ENCODE measurements at places on chromosomes 4 and X.
A peak's percentile ranks its signal among the peaks of the same experiment; 100 is the strongest.

DNA sequence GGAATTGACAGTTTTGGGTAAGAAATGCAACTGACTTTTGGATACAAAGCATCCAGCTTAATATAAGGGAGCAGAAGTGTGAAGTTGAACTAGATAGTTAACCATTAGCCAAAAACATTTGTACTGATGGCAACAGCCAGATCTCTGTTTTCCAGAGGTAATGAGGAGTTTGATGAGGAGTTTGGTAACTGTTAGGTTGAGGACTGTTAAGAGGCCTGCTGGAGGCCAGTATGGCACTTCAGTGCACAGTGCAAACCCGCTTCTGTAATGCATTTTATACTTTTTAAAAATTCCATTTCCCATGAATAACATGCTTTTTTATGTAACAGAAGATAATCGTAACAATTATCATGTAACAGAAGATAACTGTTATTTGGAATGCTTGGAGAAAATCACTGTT is 30.0 kb downstream of the CDKL5 start:
- no peak for DNase-seq

DNA sequence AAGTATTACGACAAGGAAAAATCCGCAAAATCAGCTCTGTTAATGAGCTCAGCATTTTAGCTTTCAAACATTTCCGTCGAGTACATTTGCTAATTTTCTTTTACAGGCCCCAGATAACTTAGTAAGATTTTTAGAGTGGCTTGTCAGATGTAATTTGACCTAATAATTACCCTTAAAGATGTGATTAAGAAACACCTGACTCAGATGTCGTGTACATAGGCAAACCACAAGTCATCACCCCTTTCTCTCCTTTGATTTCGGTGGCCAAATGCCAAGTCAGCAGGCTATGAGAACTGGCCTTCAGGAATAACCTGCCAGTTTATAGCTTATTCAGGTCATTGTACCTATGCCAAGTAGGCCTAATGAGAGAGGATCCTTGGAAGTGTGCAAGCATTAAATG is 369.6 kb downstream of the PCDH7 start:
- no peak for DNase-seq

DNA sequence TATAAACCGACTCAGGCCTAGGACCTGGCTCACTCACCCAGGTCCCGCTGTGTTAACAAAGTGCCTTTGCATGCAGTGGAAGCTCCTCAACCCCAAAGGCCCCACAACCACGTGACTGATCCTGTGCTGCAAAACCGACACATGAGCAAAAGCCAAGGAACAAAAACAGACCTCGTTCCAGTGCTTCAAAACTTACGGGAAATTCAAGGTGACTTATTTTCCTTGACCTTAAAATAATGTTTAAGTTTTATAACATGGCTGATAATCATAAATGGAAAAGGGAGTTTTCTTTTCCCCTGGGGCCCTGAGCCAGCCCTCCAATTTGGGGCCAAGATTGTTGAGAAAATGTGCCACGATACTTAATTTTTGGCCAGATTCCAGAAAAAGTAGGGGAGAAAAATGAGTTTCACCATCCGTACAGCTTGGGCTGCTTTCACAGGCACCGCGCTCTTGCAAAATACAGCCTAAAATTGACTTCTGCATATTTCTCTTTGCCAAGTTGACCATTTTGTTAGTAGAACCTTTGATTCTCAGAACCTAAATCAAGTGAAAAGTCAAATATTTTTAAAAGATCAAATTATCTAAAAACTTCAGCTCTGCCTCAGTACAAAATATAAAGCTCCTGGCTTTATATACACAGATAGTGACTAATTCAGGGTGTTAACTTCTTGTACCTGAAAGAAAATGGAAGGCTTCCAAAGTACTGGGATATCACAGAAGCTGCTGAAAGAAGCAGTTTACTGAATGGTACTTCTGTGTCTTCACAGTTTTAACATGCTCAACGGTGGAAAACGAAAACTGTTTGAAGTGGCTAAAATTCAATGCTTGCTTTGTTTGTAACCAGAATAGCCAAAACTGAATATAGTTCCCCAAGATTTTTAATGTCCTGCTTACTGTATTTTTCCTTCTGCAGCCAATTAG is 93.8 kb downstream of the APBB2 start:
- peak; percentile 1 for DNase-seq

- DNase-seq = no peak
These were observed 7.2 kb downstream of the PPM1K start for GRCh38 chr4:88276952-88277710.

DNA sequence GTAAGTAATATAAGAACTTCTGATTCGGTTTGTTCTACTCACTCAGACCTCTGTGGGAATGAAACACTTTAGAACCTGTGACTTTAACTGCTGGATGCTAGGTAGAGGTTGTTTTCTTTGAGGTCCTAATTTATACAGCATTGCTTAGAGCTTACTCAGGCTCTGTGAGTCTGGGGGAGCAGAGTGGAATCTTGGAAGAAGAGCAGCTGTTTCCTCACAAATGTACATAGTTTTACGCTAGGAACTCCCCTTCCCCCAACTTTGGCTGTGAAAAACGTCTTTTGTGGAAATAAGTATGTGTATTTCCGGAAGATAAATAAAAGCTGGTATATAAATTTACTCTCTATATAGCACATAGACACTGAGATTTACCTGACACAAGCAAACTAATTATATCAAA is 141.4 kb downstream of the NAA11 start:
- no peak for DNase-seq

DNA sequence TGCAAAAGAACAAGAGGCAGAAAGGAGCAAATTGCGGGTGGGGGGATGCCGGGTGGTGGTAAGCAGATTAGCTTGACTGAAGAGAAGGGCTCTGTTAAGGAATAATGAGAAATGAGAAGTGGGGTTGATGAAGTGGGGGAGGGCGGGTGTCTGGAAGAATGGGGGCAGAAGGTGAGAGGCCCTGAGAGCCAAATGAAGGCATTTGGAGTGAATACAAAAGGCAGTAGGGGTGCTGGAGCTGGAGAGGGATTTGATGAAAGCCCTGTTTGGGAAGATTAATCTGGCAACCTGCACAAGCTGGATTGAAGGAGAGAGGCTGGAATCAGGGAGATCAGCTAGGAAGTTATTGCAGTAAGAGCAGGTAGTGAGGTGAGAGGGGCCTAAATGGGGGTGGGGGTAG is 82.1 kb downstream of the GUCY2F start:
- no peak for DNase-seq

- DNase-seq = no peak
These were observed 212.8 kb upstream of the GYPA start for GRCh38 chr4:144353292-144353691.

DNA sequence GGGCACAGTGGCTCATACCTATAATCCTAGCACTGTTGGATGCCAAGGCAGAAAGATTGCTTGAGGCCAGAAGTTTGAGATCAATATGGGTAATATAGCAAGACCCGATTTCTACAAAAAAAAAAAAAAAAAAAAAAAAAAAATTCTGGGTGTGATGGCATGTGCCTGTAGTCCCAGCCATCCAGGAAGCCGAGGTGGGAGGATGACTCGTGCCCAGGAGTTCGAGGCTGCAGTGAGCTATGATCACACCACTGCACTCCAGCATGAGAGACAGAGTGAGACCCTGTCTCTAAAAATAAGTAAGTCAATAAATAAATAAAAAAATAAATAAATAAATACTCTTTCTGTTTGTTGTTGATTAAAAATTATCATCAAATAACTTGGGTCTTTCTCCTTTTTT is 62.4 kb upstream of the BMPR1B start:
- DNase-seq = peak; percentile 34

DNA sequence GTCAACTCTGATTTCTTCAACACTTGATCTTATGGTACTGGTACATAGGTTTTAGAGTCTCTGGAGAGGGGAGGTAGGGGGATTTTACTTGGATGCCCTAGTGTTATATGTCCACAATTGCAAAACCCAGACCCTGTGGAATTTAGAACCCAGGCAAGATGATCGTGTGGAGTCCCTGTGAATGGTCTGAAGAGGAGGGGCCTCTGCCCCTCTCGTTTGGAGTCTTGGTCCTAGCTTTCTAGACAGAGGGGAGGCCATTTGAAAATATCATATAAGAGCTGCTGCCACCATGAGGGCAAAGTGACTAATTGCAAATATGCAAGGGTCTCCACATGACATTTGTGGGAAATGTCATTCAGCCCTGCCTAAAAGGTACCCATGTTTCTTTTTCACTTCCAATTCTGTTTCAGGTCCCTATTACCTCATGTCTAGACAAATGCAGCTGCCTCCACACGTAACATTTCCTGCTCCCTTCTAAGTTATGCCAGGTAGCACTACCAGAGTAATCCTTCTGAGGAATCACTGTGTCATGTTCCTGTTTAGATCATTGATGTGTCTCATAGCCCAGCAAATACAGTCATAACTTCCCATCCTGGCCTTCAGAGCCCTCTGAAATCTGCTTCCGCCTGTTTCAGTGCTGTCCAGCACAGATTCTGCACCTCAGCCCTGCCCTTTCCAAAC is 126.8 kb downstream of the KLHL8 start:
- peak; percentile 50 for DNase-seq

DNA sequence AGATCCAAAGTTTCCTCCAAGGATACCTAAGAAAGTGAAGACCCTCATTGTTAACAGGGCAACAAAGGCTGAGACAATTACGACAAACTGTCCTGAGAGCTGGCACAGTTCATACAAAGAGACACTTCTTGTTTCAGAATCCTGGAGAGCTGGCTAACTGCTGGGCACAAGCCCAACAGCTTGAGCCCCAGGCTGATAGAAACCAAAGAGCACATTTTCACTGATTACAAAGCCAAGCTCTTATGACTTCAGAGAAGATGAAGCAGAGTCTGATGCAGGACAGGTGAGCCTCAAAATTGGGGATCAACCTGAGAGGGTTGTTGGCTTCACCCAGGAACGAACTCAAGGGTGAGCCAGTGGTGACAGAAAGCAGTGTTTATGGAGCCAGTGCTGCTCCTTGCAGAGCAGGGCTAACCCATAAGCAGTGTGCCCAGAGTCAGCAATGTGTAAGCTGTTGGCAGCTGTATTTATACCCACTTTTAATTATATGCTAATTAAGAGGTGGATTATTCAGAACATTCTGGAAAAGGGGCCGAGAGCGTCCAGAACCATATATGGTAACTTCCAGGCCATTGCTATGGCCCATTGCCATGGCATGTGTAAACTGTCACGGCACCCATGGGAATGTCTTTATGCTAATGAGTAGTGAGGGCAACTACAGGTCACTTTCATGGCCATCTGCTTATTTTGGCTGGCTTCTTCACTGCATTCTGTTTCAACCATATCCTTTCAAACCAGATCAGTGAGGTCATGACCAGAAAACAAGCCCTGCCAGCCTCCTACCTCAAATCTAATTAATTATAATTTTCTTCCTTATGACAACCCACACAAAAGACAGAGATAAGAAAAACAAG is 183.7 kb downstream of the EVC2 start:
- no peak for DNase-seq

- DNase-seq = no peak
These were observed 82.2 kb downstream of the SH3KBP1 start for GRCh38 chrX:19805046-19805690.

- DNase-seq = no peak
These were observed 4.6 kb downstream of the EFNB1 start for GRCh38 chrX:68833448-68833805.

- DNase-seq = peak; percentile 75
These were observed 2.7 kb upstream of the ATP10D start for GRCh38 chr4:47482326-47482725.

GRCh38 chr4:169438057-169438480 is 167.3 kb upstream of the SH3RF1 start:
- DNase-seq = no peak

- DNase-seq = no peak
These were observed at the start of gene STS for GRCh38 chrX:7147413-7147977. Gene STS (plus strand): TSS chrX:7147712. CDS start chrX:7253200, 105,488 bp downstream.

DNA sequence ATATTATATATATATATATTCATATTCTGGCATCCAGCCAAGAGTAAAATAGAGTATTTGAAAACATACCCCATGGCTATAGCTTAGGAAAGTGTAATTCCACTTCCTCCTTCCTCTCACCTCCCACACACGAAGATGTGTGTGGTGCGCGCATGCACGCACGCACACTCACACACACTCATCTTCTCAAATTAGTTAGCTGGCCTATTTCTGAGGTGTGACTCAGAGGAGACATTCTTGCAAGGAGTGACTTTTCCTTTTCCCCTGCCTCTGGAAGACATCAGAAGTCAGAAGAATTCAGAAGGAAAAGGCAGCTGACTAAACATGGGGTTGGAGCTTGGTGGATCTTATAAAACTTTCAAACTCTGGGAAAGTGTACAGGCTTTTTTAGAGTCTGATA is 8.8 kb downstream of the ENPEP start:
- peak; percentile 48 for DNase-seq

GRCh38 chrX:84479086-84479485 is 23.2 kb downstream of the HDX start:
- peak; percentile 46 for DNase-seq

DNA sequence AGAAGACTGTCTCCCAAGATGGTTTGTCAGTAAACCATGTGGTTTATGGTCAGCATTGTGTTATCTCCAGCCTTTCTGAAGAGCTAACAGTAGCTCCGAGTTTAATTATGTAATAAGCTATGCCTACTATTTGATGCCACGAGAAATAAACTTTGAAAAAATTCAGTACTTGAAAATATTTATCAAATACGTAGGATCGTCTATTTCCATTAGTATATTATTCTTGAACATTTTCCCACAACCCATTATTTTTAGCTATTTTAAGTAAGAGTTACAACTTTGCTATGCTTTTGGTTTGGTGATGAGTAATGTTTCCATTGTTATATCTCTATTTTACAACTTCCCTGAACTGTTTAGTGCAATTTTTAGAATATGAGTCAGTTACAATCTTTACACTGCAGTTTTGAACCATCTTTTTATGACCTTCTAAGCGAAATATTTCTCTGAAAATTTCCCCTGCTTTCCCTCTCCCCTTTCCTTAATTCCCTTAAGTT is 44.5 kb upstream of the TRIM2 start:
- DNase-seq = peak; percentile 48

- DNase-seq = no peak
These were observed 123.2 kb downstream of the TRIML1 start for GRCh38 chr4:188262464-188262863.

DNA sequence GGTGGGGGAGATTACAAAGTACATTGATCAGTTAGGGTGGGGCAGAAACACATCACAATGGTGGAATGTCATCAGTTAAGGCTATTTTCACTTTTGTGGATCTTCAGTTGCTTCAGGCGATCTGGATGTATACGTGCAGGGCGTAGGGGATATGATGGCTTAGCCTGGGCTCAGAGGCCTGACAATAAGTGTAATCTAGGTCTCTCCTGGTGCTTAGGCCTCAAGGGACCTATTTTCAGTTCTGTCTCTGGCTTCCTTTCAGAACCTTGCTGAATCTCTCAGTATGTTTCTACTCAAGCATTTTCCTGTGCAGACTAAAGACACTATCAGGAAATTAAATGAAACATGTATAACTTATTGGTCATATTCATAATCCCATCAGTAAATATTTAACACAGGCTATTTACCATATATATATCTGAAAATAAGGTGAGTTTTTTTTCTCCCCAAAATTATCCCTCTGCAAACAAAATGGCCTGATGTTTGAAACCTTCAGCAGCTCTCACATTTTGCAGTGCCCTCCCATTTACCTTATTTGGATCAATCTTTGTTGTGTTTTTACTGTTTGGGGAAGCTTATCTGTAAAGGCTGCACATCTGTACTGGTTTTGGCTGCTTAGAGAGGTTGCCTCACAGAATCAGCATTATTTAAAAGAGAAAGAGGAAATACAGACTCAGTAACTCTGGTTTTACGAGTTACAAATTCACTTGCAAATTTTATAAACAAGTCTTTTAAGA is 2.3 kb upstream of the ZCCHC4 start:
- DNase-seq = peak; percentile 24
